ENCODE measurements at places on chromosomes 4 and X. TPM values are rescaled to one million over a fixed set of nuclear protein-coding genes. Genes with fewer than 3 reads are reported as not detected.

Gene CABS1
- total RNA-seq, result not detected

Gene IGBP1
- 53.9 TPM for total RNA-seq

Gene ADRA2C
- total RNA-seq, result 5.0 TPM

Gene CLIC2
- 8.5 TPM for total RNA-seq

Gene AFM
- not detected for total RNA-seq

Gene MAGEA1
- total RNA-seq, result not detected

Gene NSUN7
- total RNA-seq, result 0.15 TPM

Gene CT45A8
- total RNA-seq, result not detected

Gene FAM184B
- not detected for total RNA-seq

DNA sequence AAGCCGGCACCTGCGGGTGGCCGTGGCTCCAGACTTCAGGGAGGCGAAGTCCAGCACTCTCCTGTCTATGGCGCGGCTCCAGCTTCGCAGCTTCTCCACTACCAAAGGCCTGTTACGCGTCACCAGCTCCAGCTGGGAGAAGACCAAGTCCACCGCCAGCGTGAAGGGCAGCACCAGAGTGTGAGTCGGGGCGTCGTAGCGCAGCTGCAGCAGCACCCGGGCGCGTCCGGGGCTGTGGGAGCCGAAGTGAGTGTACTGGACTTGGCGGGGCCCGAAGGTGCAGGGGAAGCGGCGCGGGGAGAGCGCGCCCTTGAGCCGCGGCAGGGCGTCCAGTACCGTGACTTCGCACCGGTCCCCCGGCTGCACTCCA lies 444 bp downstream of the FREM3 start:
- DNase-seq, result no peak

DNA sequence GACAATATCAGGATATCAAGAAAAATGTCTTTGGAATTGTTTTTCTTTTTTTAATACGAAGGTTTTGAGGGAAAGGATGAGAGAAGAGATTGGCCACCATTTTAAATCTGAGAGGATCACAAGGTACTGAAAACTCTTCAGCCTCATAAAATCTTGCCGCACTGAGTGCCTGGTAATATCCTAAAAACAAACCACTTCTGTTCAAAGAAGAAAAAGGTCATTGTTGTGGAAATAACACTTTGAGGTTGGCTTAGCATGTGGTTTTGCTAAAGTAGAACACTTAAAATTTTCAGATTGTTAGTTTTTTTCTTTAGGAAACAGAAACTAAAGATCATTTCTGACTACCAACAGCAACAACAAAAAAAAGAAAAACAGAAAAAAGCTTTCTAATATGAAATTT lies 1.0 kb upstream of the CLDN22 start:
- no peak for DNase-seq

GRCh38 chrX:42837101-42837726 lies 59.3 kb upstream of the PPP1R2C start:
- DNase-seq, result no peak

- no peak for DNase-seq
Observed at GRCh38 chr4:13089659-13089998, 394.5 kb downstream of the RAB28 start.

- DNase-seq, result no peak
Observed at GRCh38 chrX:23656091-23656490, 11.2 kb upstream of the PRDX4 start.

GRCh38 chrX:68049466-68049865 lies 383.8 kb downstream of the OPHN1 start:
- DNase-seq, result no peak

- no peak for DNase-seq
Observed at GRCh38 chr4:108637856-108638255, 12.5 kb upstream of the OSTC start.

- DNase-seq, result no peak
Observed at GRCh38 chr4:52343595-52343994, 292.5 kb downstream of the SPATA18 start.

GRCh38 chrX:70062961-70063550 lies 799 bp downstream of the OTUD6A start:
- DNase-seq, result no peak

GRCh38 chrX:13906093-13906492 lies 89.2 kb upstream of the GPM6B start:
- no peak for DNase-seq

DNA sequence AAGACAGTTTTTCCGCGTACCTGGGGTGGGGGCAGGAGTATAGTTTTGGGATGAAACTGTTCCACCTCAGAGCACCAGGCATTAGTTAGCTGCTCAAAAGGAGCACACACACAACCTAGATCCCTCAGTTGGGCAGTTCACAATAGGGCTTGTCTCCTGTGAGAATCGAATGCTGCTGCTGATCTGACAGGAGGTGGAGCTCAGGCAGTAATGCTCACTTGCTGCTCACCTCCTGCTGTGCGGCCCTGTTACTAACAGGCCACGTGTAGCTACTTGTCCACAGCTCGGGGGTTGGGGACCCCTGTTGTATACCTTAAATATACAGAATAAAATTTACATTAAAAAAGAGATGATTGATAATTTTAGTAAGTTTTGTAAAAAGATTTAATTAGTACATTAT lies 191.5 kb downstream of the SLC7A11 start:
- DNase-seq, result no peak

GRCh38 chr4:40144716-40145115 lies 52.1 kb upstream of the RHOH start:
- no peak for DNase-seq

- DNase-seq, result no peak
Observed at GRCh38 chr4:6233929-6234328, 33.6 kb upstream of the JAKMIP1 start.

DNA sequence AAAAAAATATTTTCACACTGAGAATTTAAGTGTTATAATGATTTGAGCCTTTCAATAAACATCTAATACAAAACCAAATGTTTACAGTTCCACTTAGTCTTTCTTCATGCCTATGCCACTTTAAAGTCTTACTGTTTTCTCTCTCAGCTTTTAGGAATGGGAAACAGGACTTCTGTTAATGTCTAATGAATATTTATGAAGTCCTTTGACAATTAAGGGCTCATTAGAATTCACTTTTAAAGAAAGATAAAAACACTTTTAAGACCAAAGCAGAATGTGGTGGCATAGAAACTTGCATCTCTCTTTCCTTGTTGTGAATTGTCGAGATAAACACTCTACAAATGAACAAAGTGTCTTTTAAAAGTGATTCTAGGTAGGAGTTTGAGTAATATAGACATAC lies 315.9 kb downstream of the BMPR1B start:
- no peak for DNase-seq

GRCh38 chr4:41281038-41281634 lies 24.4 kb downstream of the UCHL1 start:
- peak; percentile 62 for DNase-seq

DNA sequence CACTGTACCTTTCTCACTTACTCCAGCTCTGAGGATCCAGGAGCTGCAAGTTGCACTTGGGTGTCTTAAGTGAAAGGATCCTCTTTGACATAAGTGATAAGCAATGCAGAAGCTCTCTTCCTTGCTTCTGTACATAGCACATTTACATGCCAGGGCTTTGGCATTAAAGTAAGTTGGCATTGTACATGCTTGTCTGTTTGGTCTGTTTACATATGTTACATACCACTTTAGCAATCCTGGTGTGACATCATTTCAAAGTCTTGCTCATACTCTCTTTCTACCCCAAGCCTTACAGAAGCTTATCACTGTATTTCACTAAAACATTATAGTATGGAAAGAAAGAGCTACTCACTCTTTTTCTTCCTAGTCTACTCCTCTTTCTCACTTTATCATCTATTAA lies 2548.3 kb downstream of the ARAP2 start:
- no peak for DNase-seq

GRCh38 chr4:99447079-99447478 lies 11.9 kb upstream of the ADH7 start:
- DNase-seq, result no peak

- peak; percentile 28 for DNase-seq
Observed at GRCh38 chrX:103831803-103832544, at the start of gene RAB9B. Gene RAB9B, minus strand, starts transcription at chrX:103832257. Its CDS starts 6,473 bp downstream, at chrX:103825784.

DNA sequence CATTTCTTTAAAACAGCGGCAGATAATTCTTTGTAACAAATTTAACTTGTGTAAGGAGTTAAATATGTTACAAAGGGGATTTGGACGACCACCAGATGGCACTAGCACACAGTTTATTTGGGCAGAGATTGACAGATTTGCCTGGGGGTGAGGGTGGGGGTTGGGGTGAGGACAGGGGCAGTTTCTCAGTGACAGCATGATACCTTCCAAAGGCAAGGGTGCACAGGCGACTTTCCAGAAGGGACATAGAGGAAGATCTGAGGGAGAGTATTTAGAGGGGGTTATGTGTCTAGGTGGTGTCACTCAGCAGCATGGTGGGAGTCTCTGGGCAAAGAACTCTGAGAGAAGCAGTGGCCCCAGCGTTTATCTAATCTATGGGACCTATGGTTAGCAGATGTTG lies 9.6 kb upstream of the TMA16 start:
- no peak for DNase-seq

GRCh38 chr4:76950956-76951671 lies 1.6 kb downstream of the SEPTIN11 start:
- DNase-seq, result peak; percentile 21

DNA sequence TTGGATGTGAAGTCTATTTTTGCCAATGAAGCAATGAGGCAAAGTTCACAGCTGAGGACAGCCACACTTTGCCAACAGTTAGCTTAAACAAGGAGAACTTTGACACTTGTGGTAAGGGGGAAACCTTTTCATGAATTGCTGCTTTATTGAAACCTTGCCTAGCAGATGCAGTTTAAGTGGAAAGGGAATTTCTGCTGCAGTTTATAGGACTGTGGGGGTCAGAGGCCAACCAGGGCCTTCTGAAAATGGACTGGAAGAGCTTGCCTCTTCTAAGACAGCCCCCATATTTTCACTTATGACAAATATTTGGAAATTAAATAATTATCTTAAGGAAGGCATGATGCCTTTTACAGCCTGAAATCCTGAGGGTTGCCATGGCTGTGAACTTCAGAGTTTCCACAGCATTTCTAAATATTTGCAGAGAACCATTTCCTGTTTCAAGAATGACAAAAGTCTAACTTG lies 550.3 kb downstream of the RAB28 start:
- DNase-seq, result no peak

GRCh38 chrX:63652086-63652765 lies 132.8 kb downstream of the ARHGEF9 start:
- DNase-seq, result no peak
